ENCODE measurements at places on chromosomes 1 and 21. TPM values are rescaled to one million over a fixed set of nuclear protein-coding genes. Genes with fewer than 3 reads are reported as not detected.
A peak's percentile ranks its signal among the peaks of the same experiment; 100 is the strongest.

The RASAL2 gene
- 8.3 TPM for total RNA-seq

The FAAH gene
- 3.4 TPM for total RNA-seq

The TTC22 gene
- total RNA-seq: not detected

The SLC35F3 gene
- 22.7 TPM for total RNA-seq

The TMCC2 gene
- total RNA-seq: 2.2 TPM

The GBP6 gene
- not detected for total RNA-seq

The MAN1C1 gene
- 0.21 TPM for total RNA-seq

The BRINP3 gene
- 0.76 TPM for total RNA-seq

The SASS6 gene
- total RNA-seq: 15.1 TPM

The DRAXIN gene
- total RNA-seq: 6.7 TPM

The L1TD1 gene
- not detected for total RNA-seq

The CYYR1 gene
- total RNA-seq: 89.1 TPM

The LCE1B gene
- not detected for total RNA-seq

The HIPK1 gene
- total RNA-seq: 71.8 TPM

The PIGK gene
- 28.8 TPM for total RNA-seq

The HCRTR1 gene
- not detected for total RNA-seq

GRCh38 chr1:205287767-205288559 lies 33.6 kb downstream of the NUAK2 start:
- peaks cover 3% of the 10 kb centered on the region for H3K4me1 ChIP-seq
- no peak overlapping the region for H3K27ac ChIP-seq
- H3K4me3 ChIP-seq: no peak overlapping the region
- H3K27me3 ChIP-seq: no peaks in the 10 kb centered on the region
- H3K36me3 ChIP-seq: no peaks in the 10 kb centered on the region

DNA sequence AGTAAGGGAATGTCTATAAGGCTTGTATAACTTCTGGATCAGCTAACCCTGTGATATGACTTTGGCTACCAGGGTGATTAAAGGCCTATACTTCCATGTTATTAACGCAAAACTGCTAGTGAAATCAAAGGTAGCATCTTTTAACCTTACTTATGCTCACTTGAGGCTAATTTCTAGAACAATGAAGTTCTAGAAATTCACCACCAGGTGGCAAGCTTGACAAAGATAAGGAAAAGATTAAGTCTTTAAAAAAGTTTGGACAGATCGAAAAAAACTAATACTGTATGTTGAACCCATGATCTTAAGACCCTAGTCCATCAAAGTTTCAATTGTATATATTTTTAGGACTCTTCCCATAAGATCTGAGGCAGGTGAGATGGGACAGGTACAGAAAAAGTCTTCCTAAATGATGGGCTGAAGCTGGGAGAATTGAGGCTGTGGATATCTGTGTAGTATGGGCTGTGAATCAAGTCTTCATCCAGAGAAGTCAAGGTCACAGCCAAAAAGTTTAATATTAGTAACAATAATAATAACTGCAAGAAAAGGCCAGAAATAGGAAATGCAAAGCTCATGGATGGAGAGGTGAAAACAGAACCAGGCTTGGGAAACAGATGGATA lies 18.8 kb downstream of the KYAT3 start:
- no peak overlapping the region for H3K4me3 ChIP-seq
- no peaks in the 10 kb centered on the region for H3K4me1 ChIP-seq
- H3K27me3 ChIP-seq: no peaks in the 10 kb centered on the region
- peaks cover 6% of the 10 kb centered on the region for H3K36me3 ChIP-seq
- peak; percentile 57 for DNase-seq
- H3K27ac ChIP-seq: no peak overlapping the region

DNA sequence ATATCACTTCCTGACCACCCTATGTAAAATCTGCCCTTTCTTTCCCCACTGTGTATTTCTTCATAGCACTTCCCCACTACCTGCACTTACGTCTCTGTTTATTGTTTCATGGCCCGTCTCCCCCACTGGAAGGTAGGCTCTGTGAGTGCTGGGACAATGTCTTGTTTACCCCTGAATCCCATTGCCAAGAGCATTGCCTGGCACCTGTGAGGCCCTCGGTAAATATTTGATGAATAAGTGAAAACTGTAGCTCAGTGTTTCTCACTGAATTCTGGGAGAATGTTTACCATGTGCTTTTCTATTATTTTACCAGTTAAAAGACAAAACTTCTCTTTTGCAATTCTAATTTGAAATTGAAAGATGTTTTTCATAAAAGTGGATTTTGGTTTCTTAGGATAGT lies 11.8 kb downstream of the NFASC start:
- H3K4me1 ChIP-seq: no peaks in the 10 kb centered on the region
- H3K27ac ChIP-seq: no peak overlapping the region
- DNase-seq: no peak
- H3K4me3 ChIP-seq: no peak overlapping the region
- H3K27me3 ChIP-seq: peaks cover 17% of the 10 kb centered on the region

GRCh38 chr1:154760469-154760933 lies 109.6 kb downstream of the KCNN3 start:
- no peak overlapping the region for H3K27ac ChIP-seq
- H3K27me3 ChIP-seq: peaks cover 26% of the 10 kb centered on the region
- no peaks in the 10 kb centered on the region for H3K36me3 ChIP-seq
- H3K4me1 ChIP-seq: no peaks in the 10 kb centered on the region
- H3K4me3 ChIP-seq: peak overlapping the region; percentile 36
- peak; percentile 27 for DNase-seq

- H3K4me3 ChIP-seq: no peak overlapping the region
- peak; percentile 69 for DNase-seq
- no peaks in the 10 kb centered on the region for H3K4me1 ChIP-seq
- H3K27me3 ChIP-seq: no peaks in the 10 kb centered on the region
- no peak overlapping the region for H3K27ac ChIP-seq
- no peaks in the 10 kb centered on the region for H3K36me3 ChIP-seq
These were observed 108.0 kb downstream of the TNNI3K start for GRCh38 chr1:74343216-74343615.

- no peaks in the 10 kb centered on the region for H3K27me3 ChIP-seq
- no peaks in the 10 kb centered on the region for H3K36me3 ChIP-seq
- no peak for DNase-seq
- no peak overlapping the region for H3K4me3 ChIP-seq
- peaks cover 27% of the 10 kb centered on the region for H3K4me1 ChIP-seq
These were observed 155.4 kb downstream of the EIF4G3 start for GRCh38 chr1:21021311-21021710.

- H3K4me3 ChIP-seq: peak overlapping the region; percentile 69
- no peaks in the 10 kb centered on the region for H3K27me3 ChIP-seq
- H3K4me1 ChIP-seq: peaks cover 3% of the 10 kb centered on the region
- peak overlapping the region; percentile 94 for H3K27ac ChIP-seq
- peaks cover 8% of the 10 kb centered on the region for H3K36me3 ChIP-seq
These were observed 1.9 kb downstream of the PUM1 start for GRCh38 chr1:31063631-31064030.

- H3K27me3 ChIP-seq: no peaks in the 10 kb centered on the region
- H3K36me3 ChIP-seq: no peaks in the 10 kb centered on the region
- no peaks in the 10 kb centered on the region for H3K4me1 ChIP-seq
- no peak overlapping the region for H3K4me3 ChIP-seq
- H3K27ac ChIP-seq: no peak overlapping the region
- DNase-seq: no peak
These were observed 14.0 kb downstream of the A3GALT2 start for GRCh38 chr1:33306653-33307493.

DNA sequence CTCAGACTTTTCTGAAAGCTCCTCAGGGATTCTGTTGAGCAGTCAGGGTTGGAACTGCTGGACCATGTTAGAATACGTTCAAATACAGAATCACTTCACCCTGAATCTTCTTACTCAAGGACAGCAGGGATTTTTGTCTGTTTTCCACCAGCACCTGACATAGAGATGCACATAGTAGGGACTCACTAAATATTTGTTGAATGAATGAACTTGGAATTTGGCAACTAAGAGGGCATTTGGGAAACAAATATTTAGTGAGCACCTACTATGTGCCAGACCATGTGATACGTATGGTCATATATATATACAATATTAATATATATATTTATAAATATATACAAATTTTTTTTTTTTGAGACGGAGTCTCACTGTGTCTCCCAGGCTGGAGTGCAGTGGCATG lies 4.6 kb upstream of the FBXO42 start:
- DNase-seq: no peak
- no peak overlapping the region for H3K27ac ChIP-seq
- H3K4me1 ChIP-seq: peaks cover 4% of the 10 kb centered on the region
- no peaks in the 10 kb centered on the region for H3K27me3 ChIP-seq
- H3K36me3 ChIP-seq: no peaks in the 10 kb centered on the region
- H3K4me3 ChIP-seq: no peak overlapping the region

- H3K27ac ChIP-seq: no peak overlapping the region
- no peaks in the 10 kb centered on the region for H3K4me1 ChIP-seq
- H3K27me3 ChIP-seq: no peaks in the 10 kb centered on the region
- no peak overlapping the region for H3K4me3 ChIP-seq
These were observed 20.9 kb downstream of the TMED5 start for GRCh38 chr1:93159337-93159736.

- no peak overlapping the region for H3K27ac ChIP-seq
- DNase-seq: peak; percentile 21
- no peak overlapping the region for H3K4me3 ChIP-seq
- no peaks in the 10 kb centered on the region for H3K27me3 ChIP-seq
These were observed 51.9 kb upstream of the GOLT1A start for GRCh38 chr1:204265665-204266064.

DNA sequence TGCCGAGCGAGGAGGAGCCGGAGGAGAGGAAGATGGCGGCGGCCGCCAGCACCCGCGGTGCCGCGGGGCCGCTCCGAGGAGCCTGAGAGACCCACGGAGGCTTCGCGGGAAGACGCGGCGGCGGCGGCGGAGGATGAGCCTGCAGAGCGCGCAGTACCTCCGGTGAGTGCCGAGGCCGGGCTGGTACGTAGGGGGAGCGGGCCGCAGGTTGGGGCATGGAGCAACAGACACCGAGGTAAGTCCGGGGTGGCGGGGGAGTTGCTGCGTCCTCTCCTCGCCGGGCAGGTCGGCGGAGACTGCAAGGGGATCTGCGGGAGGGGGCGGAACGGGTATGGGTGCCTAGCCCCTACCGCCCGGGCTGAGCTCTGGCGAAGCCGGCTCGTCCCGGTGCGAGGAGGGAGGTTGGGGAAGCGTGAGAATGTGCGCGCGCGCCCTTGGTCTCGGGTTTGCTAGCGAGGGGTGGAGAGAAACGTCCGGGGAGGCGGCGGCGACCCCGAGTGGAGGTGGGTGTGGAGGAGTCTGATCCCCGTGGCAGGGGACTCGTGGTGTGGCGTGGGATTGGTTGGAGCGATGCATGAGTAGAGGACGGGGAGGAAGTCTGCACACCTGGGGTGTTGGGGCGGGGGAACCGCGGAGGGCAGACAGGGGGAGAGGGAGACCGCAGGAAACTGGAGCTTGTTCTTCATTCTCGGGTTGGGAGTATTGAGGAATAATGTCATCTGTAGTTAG lies at the start of gene SMG7:
Gene SMG7, plus strand, starts transcription at position 12 of the 729 bp plus-strand sequence. Its CDS starts 122 bp downstream, at position 134.
- H3K36me3 ChIP-seq: no peaks in the 10 kb centered on the region
- H3K4me1 ChIP-seq: peaks cover 14% of the 10 kb centered on the region
- no peak for DNase-seq
- H3K27me3 ChIP-seq: no peaks in the 10 kb centered on the region
- peak within 1 kb of the TSS; percentile 99 for H3K27ac ChIP-seq

DNA sequence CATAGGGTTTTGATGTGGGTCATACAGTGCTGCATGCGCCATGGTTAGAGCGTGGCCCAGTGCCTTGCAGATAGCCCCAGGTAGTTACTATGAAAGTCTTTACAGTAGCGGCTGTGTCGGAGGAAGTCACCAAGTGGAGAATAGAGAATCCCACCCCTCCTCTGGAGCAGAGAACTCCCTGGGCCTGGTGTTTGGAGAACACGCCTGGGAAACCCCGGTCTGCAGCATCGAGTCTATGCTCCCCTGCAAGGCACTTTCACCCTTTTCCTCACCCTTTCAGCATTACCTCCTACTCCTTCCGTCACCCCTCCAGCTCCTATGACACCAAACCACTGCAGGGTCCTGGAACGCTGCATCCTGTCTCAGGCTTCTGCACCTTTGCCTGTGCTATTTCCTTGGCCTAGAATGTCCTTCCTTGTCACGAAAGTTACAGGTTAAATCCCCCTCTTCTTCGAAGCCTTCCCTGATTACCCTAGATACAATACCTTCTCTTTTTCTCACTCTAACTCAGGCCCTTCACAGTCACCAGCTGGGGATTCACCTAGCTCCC lies 2.7 kb upstream of the SLC1A7 start:
- peaks cover 25% of the 10 kb centered on the region for H3K4me1 ChIP-seq
- no peaks in the 10 kb centered on the region for H3K36me3 ChIP-seq
- H3K4me3 ChIP-seq: no peak overlapping the region
- no peak for DNase-seq
- no peaks in the 10 kb centered on the region for H3K27me3 ChIP-seq

GRCh38 chr1:230208619-230209261 lies 141.7 kb downstream of the GALNT2 start:
- H3K36me3 ChIP-seq: no peaks in the 10 kb centered on the region
- DNase-seq: peak; percentile 40
- peak overlapping the region; percentile 2 for H3K27ac ChIP-seq
- no peak overlapping the region for H3K4me3 ChIP-seq
- peaks cover 56% of the 10 kb centered on the region for H3K4me1 ChIP-seq

DNA sequence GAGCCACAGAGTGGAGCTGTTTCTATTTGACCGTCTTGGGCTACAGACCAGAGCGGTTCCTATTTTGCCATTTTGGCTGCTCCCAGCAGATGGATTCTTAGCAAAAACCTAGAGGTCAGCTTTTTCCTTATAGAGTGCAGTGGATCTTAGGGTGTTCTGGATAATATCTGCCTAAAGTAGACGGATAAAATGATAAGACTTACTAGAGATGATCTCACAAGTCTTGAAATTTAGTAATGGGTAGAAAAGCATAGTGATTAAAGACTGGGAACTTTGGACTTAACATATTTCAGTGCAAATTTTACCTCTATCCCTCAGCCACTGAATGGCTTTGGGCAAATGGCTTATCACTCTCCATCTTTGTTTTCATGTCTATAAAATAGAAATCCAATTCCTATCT lies 439.8 kb downstream of the ADGRL2 start:
- no peaks in the 10 kb centered on the region for H3K36me3 ChIP-seq
- no peak overlapping the region for H3K4me3 ChIP-seq
- DNase-seq: no peak
- no peaks in the 10 kb centered on the region for H3K4me1 ChIP-seq
- no peaks in the 10 kb centered on the region for H3K27me3 ChIP-seq

- no peak overlapping the region for H3K4me3 ChIP-seq
- DNase-seq: no peak
- H3K27me3 ChIP-seq: no peaks in the 10 kb centered on the region
- no peaks in the 10 kb centered on the region for H3K4me1 ChIP-seq
- H3K36me3 ChIP-seq: no peaks in the 10 kb centered on the region
These were observed 112.0 kb downstream of the SYF2 start for GRCh38 chr1:25120281-25120680.

DNA sequence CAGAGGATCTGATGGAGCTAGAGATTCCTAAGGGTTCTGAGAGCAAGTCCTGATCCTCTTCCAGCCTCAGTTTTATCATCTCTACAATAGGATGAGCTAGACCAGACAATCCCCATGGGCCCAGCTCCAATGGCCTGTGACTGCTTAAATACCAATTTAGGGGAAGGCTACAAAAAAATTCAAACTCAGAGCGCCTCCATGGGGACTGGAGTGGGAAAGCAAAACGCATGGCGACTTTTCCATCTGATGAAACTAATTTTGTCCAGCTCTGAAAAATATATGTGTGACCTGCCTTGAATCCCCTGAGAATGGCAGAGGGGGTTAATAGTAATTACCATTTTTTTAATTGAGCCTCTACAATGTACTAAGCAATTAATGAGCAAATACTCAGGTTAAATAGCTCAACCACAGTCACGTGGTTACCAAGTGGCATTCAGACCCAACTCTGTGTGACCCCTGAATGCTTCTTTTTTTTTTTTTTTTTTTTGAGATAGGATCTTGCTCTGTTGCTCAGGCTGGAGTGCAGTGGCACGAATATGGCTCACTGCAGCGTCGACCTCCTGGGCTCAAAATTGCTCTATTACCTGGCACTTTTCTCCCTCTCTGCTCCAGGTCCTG lies 8.4 kb downstream of the EXTL1 start:
- H3K27me3 ChIP-seq: no peaks in the 10 kb centered on the region
- peaks cover 4% of the 10 kb centered on the region for H3K4me1 ChIP-seq
- DNase-seq: peak; percentile 46
- H3K36me3 ChIP-seq: no peaks in the 10 kb centered on the region
- H3K27ac ChIP-seq: no peak overlapping the region
